ENCODE measurements at places on chromosomes 6 and 20.

DNA sequence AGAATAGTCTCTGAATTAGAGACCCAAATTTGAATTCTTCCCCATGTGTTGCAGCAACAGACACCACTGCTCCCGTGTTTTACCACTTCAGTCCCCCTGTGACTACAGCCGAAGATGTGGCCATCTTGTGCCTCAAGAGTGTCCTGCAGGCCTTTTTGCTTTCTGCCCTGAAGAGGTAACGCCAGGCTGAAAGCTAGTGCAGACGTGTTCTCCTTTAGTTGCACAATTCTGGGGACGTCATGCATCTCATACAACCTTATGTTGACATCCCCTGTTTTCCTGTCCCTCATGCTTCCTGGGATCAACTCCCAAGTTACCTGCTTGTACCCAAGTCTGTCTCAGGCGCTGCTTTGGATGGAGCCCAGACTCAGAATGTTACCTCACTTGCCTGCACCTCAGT lies 69.1 kb upstream of the SLC22A23 start:
- DNase-seq = no peak

DNA sequence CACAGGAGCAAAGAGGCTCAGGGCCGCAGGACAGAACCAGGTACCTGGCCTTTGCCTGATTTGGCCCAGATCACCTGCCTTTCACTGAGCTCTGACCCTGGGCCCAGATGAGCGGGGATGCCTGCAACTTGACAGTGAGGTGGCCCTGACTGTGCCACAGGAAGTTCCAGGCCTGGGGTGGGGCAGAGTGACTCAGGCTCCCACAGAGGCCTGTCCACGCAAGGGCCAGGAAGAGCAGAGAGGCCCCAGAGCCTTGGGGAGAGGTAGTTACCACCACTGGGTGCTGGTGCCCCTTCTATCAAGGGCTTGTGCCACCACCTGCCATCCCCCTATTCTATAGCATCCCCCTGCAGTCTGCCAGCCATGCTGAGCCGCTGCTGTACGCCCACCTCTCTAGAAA lies 4.1 kb upstream of the NOL4L start:
- DNase-seq = peak; percentile 38

DNA sequence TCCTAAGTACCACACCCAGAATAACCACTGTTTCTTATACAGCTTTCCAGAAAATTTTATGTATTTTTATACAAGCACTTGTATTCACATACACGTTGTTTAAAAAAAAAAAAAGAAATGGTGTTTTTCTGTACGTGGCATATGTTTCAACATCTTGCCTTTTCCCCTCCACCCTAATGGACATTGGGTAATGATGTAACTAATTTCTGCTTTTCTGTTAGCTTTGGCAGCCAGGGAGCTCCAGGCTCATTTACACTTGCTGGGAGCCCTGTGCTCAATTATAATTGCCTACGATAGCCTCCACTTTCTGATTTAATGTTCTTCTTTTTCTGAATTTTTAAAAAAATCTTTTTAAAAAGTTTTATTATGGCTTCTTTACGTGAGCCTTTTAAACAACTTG lies 352.4 kb downstream of the UTRN start:
- DNase-seq = no peak

- DNase-seq = peak; percentile 97
Measured at GRCh38 chr20:53828682-53829254, 235.1 kb upstream of the ZNF217 start.

- DNase-seq = no peak
Measured at GRCh38 chr20:50850721-50851286, 55.9 kb downstream of the BCAS4 start.

DNA sequence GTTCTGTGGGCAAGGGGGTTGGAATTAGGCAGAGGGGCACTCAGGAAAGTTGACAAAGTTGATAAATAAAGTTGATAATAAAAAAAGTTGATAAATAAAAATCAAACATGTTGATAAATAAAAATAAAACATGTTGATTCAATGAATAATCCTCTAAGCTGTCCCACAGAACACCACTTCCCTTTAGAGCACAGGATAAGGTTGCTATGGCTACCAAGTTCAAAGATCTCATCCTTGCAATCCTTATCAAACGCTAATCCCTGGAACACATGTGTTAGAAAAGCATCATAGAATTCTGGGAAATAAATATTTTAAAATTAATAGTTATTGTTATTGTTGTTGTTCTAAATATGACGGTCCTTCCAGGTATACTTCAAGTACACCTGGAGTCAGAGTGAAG lies 33.9 kb downstream of the MBOAT1 start:
- no peak for DNase-seq

GRCh38 chr20:44589537-44589936 lies 7.2 kb downstream of the PKIG start:
- no peak for DNase-seq

DNA sequence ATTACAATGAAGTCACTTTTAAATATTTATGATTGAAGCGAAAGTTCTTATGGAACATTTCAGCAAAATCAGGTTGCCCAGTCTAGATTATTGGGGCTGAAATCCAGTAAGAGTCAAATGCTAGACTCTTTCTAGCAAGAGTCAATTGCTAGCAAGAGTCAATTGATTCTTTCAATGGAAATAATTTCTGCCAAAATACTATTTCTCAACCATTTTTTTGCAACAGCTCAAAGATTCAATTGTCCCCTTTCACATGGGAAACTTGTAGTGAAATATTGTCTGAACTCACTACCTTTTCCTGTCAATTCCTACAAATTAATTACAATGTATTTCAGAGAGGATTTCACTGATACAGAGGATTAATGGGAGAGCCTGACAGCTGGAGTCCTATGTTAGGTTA lies 78.3 kb downstream of the MAP7 start:
- no peak for DNase-seq

GRCh38 chr6:139251045-139251690 lies 40.6 kb downstream of the TXLNB start:
- peak; percentile 21 for DNase-seq

DNA sequence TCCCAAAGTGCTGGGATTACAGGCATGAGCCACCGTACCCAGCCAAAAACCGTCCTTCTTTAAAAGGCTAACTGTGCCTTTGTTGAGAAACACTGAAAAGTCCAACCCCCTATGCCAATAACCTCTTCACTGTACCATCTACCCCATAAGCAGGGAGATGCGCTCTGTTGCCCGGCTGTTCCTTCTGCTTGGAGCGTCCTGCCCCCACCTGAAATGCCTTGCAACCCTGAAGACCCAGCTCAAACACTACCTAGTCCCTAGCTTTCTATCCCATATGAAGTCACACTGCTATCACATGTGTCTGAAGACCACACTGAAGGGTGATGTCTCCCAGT lies 27.8 kb downstream of the UBE2V1 start:
- DNase-seq = no peak

- DNase-seq = no peak
Measured at GRCh38 chr20:21559305-21559704, 45.4 kb upstream of the NKX2-2 start.

DNA sequence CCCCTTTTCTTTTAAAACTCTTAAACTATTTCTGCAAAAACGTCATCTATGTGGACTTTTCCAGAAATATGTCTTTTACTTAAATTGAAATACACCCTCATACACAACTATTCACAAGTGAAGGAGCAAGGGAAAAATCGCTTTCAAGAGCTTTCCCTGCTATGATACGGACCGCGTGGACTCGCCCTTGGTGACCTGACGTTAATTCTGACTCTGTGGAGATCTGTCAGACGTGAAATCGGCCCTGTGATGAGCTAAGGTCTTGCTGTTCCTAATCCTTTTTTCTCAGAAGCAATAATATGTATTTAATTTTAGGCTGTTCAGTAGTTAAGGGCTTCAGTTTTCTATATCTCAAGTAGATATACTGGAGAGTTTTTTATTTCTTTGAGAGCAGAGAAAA lies 113.6 kb downstream of the RPP40 start:
- no peak for DNase-seq

GRCh38 chr20:51172558-51173428 lies 149.9 kb upstream of the KCNG1 start:
- DNase-seq = no peak

- DNase-seq = no peak
Measured at GRCh38 chr20:56627122-56628014, 1.7 kb upstream of the TFAP2C start.

GRCh38 chr6:79600812-79601609 lies 30.1 kb upstream of the SH3BGRL2 start:
- no peak for DNase-seq

GRCh38 chr6:152309648-152310047 lies 327.5 kb downstream of the SYNE1 start:
- DNase-seq = no peak

DNA sequence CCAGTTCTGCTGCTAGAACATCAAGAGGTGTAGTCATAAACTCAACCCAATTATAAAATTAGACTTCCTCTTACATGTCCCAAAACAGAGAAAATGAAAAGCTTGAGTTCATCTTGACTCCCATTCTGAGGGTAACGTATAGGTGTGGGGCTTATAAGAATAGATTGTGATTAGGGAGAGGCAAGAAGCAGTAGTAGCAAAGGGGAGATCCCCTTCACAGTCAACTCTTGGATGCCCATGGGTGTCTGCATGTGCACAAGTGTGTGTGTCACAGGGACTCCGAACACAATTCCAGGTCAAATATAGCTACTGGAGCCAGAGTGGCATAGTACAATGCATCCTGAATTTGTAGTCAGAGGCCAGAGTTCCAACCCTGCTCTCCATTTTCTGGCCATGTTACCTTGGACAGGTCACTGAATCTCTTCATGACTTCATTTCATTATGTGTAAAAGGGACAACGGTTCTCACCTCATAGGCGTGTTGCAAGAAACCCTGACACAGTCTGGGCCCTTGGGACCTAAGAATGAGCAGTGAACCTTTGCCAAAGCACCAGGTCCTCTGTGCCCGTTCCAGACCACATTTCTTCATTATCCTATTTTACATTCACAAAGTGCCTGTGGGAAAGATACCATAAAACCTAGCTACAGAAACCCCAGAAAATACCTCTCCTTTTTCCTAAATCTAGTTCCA lies 11.8 kb downstream of the GSTA4 start:
- DNase-seq = no peak

DNA sequence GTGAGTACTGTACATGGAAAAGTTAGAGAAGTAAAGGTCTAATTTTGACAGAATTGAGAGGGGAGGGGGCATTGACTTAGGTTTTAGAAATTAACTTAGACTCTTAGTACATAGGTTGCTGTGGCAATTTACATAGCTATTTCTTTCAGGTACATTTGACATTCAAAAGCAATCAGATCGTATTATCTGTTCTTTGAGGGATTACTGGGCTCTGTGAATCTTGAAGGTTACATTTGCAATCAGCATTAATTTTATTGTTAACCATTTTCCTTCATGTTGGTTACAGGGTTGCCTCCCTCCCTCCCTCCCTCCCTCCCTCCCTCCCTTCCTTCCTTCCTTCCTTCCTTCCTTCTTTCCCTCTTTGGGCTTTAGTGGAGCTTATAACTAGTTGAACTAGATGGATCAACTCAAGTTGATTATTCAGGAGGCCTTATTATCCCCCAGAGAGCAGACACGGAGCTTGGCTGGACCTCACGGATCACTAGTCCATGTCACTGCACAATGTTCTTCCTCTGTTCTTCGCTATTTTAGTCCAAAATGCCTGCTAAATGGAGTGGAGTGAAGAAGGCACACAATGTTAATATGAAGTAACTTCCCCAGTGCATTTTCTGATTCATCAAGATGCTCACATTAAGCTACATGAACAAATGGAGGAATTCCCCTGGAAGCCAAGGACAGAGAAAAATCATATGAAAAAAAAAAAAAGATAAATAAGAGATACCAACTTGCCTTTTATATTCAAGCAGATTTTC lies 87.8 kb downstream of the PLCB4 start:
- peak; percentile 20 for DNase-seq

DNA sequence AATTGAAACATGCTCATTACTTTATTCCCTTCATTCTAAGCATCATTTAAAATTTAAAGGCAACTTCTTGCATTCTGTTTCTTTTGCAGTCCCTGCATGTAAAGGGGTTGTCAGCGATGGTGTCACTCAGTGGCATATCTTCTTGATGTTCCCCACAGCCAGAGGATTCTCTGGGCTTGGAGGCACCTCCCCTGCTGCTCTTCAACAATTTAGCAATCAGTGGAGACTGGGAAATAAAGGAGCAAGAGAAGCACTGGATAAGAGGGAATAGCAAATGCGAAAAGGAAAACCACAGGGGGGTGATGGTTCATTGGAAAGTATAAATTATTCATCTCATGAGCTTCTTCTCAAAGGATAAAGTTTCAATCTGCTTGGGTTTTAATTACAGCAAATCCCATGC lies 30.7 kb upstream of the MC3R start:
- no peak for DNase-seq

DNA sequence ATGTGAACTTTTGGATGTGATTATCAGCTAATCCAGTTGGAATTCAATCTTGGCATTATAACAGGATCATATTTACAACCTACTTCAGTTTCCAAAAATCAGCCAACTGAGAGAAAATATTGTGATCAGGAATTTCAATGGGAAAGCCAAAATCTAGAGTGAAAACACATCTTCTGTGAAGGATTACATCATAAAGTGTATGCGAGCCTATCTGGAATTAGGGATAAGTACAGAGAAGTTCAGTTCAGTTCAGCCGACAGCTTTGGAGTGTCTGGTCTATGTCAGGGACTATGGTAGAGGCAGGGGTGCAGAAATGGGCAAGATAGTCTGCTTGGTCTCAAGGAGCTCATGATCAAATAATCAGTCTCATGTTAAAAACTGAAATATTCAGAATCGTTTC lies 12.3 kb upstream of the PRIM2 start:
- peak; percentile 84 for DNase-seq

DNA sequence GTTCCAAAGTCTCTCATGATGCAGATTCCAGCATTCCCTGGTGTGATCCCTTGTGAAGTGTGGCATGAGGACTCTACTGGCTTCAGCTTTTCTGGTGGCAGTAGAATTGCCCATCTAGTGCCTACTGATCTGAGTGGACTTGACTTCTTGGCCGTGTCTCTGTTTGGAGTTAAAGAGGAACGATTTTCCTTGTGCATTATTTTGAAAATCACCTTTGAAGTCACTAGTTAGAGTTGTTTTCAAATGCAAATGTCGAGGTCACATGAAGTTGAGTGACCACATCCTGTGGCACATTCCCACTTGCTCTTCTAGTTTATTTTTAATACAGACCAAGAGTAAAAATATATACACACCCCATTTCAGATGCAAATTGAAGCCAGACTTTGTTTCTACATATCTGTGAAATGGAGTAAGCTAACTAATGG lies 270.7 kb upstream of the TAB2 start:
- DNase-seq = peak; percentile 58

DNA sequence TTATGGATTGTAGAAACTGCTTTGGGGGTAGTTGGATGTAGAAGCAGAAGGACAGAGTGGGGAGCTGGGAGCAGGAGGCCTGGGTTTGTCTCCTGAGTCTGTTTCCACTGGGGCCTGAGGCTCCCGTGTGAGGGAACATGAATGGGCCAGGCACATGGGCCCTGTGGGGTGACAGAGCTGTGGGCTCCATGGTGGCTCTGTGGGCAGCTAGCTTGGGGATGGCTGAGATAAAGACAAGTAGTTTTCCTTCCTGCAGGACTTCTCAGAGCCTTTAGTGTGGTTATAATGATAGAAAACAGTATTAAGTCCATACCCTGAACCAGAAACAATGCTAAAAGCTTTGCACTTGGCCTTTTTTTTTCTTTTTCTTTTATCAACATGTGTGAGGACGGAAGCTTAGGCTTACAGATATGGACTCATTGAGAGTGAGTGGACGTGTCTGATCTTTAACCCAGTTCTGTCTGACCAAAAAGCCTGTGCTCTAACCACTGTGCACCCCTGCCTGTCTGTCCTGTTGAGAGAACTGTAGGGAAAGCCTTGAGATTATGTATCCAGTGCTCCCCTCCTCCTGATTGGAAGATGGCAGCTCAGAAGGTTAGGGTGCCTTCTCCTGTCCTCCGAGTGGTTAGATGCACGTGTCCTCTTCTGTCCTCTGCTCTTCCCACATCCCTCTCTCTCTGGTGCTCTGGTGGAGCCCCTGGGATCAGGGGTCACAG lies 98.3 kb downstream of the CDH26 start:
- DNase-seq = no peak

Measured in AG10803 (cell line).